Left forelimb (tissue), 1 donor: ENCODE measurements at places on chromosomes 6 and 20.

DNA sequence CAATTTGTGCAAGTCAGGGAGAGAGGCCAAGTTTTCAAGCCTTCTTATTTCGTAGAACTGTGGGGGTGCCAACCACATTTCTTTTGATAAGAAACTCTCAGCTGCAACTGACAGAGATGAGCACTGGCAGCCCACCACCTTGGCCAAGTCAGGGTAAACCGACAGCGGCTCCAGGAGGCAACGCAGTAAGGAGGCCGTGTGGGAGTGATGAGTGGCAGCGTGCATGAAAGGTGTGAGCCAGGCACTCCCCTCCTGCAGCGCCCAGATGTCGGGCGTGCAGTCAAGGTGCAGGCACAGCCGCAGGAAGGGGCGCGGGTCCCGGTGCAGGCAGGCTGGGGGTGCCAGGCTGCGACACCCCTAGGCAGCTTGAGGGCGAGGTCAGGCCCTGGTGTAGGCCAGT lies 49.2 kb upstream of the HDAC2 start:
- no peak for DNase-seq

DNA sequence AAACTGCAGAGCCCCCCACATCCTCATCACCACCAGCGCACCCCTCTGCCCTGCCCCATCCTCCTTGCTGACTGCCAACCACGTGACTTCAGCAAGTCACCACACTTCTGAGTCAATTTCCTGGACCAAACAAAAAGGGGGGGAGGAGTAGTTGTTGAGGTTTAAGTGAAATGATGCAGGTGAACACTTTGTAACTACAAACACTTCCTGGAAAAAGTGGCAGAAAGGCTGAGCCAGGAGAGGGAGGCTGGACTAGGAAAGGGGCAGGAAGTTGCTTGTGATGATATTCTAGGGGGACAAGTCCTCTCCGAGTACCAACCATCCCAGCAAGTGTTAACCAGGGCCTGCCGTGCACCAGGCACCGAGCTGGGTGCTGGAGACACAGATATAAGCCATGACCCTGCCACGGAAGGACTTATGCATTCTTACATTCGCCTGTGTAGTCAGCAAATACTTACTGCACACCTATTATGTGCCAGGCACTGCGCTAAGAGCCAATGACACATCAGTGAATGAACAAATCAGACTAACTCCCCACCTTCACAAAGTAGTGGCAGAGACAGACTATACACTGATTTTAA lies 67.3 kb downstream of the PREX1 start:
- no peak for DNase-seq

GRCh38 chr6:31265926-31266325 lies 6.0 kb downstream of the HLA-C start:
- DNase-seq: no peak

GRCh38 chr6:75446241-75446880 lies 47.2 kb downstream of the FILIP1 start:
- DNase-seq: no peak

- DNase-seq: no peak
Measured at GRCh38 chr6:140623498-140623897, 1249.0 kb upstream of the CITED2 start.

- no peak for DNase-seq
Measured at GRCh38 chr20:19658137-19658536, 99.9 kb upstream of the RIN2 start.

DNA sequence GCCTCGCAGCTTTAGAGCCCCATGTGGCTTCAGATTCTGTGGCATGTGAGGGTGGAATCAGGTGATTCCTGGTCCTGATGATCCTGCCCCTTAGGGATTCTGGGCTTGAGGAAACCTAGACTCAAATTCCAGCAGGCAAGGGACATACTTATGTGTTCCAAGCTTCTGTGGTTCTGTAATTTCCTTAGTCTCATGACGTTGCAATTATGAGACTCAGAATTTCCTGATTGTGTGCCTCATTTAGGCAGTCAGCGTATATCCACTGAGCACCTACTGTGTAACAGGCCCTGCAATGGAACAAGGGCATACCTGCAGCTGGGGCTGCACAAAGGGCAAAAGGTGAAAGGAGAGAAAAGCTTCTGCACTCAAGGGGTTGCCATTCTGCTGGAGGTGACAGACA lies 11.6 kb upstream of the BPIFB4 start:
- DNase-seq: no peak

GRCh38 chr6:108947114-108947854 lies 99.1 kb downstream of the ARMC2 start:
- no peak for DNase-seq

GRCh38 chr6:160788806-160789205 lies 86.8 kb downstream of the PLG start:
- no peak for DNase-seq

- no peak for DNase-seq
Measured at GRCh38 chr6:150238336-150238741, 95.5 kb downstream of the PPP1R14C start.
